Stimulated activated CD4-positive, alpha-beta T cell treated with anti-CD3 and anti-CD28 coated beads, Interleukin-1b, Interleukin-23, amount 100 ng/mL, for 4 hours (primary cell): ENCODE measurements at places on chromosomes 4 and X.

GRCh38 chrX:78024349-78025059 is 55.1 kb upstream of the PGAM4 start:
- DNase-seq = peak; percentile 34

- no peak for DNase-seq
Observed at GRCh38 chr4:185309770-185310169, 86.0 kb downstream of the LRP2BP start.

- no peak for DNase-seq
Observed at GRCh38 chr4:24690436-24690835, 104.9 kb upstream of the SOD3 start.

- no peak for DNase-seq
Observed at GRCh38 chr4:10130178-10130888, 13.7 kb upstream of the WDR1 start.

DNA sequence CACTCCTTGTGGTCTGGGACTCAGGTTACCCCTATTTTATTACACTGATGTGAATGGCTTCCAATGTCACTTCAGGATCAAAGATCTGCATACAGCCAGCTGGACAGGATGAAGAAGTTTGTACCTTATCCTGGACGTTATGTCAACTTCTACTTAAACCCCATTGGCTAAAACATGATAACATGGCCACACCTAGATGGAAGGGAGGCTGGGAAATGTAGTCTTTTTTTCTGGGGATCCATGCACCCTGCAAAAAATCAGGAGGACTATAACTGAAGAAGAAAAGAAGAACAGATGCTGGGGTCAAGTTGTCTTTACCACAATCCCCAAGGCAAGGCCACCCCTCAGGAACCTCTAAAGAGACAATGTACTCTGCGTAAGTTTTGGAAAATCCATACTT is 459.2 kb downstream of the BCOR start:
- no peak for DNase-seq

GRCh38 chrX:38799995-38800580 is 1.2 kb upstream of the MID1IP1 start:
- no peak for DNase-seq

- DNase-seq = no peak
Observed at GRCh38 chrX:1911401-1912128, 296.7 kb downstream of the ASMT start.

- DNase-seq = no peak
Observed at GRCh38 chrX:121886557-121886956, 839.1 kb downstream of the GLUD2 start.

GRCh38 chrX:68428431-68428830 is 4.9 kb downstream of the OPHN1 start:
- no peak for DNase-seq

DNA sequence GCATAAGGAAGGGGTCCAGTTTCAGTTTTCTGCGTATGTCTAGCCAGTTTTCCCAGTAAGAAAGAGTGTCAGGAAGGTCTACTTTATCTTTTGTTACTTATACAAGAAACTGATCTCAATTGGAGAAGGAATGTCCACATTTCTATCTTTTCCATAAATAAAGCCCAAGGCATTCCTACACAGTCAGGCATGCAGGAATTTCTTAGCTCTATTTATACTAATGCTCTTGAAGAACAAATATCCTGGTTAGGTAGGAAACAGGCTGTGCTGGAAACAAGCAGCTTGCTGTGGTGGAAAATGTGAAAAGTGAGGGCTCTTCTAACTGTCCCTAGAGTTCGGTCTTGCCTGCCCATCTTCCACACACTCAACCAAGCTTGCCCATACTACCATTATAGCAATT is 37.9 kb upstream of the PITX2 start:
- no peak for DNase-seq

- DNase-seq = no peak
Observed at GRCh38 chr4:30719454-30720020, 632 bp upstream of the PCDH7 start.

DNA sequence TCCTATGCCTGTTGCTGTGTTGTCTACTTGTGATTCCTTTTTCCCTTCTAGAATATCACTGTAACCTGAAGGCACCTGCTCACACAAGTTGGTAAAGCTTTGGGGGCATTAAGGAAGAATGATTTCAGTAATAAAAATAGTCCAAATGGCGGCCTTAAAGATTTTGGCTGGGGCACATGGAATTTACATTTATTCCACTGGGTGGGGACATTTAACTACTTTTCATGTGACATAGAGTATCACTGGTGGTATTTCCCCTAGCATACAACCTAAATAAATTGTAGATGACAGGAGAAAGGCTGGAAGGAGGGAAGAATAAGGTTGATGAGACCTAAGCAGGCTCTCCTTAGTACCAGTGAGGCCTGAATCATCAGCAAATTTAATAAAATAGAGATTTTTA is 121.8 kb upstream of the EDA2R start:
- DNase-seq = no peak

GRCh38 chr4:48016141-48017107 is at the start of the genes CNGA1 and NIPAL1:
Gene CNGA1 (minus strand): TSS chr4:48016681. CDS start chr4:47952689, 63,992 bp downstream.
Gene NIPAL1 (plus strand): TSS chr4:48016772. CDS start chr4:48016840, 68 bp downstream.
- peak; percentile 74 for DNase-seq

GRCh38 chrX:41667631-41668030 is 21.1 kb upstream of the GPR34 start:
- no peak for DNase-seq

DNA sequence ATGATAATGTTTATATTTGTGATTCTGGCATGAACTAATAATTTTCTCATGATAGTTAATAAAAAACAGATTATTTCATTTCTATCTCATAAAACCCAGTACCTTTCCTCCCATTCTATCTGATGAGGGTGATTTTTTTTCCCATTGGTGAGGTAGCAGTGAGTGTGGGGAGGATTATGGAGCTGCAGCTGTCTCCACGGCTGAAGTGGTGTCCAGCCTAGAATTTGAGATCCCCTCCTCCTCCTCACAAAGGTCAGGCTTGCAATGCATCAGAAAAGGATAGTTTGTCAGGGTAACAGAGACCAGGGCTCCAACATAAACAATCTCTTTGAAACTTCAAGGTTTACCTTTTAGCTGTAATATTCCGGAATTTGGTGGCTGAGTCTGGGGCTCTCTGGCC is 60.9 kb downstream of the C4orf51 start:
- no peak for DNase-seq

- no peak for DNase-seq
Observed at GRCh38 chr4:110119337-110119736, 79.1 kb downstream of the ELOVL6 start.

- no peak for DNase-seq
Observed at GRCh38 chr4:26424153-26424552, 66.1 kb downstream of the CCKAR start.

DNA sequence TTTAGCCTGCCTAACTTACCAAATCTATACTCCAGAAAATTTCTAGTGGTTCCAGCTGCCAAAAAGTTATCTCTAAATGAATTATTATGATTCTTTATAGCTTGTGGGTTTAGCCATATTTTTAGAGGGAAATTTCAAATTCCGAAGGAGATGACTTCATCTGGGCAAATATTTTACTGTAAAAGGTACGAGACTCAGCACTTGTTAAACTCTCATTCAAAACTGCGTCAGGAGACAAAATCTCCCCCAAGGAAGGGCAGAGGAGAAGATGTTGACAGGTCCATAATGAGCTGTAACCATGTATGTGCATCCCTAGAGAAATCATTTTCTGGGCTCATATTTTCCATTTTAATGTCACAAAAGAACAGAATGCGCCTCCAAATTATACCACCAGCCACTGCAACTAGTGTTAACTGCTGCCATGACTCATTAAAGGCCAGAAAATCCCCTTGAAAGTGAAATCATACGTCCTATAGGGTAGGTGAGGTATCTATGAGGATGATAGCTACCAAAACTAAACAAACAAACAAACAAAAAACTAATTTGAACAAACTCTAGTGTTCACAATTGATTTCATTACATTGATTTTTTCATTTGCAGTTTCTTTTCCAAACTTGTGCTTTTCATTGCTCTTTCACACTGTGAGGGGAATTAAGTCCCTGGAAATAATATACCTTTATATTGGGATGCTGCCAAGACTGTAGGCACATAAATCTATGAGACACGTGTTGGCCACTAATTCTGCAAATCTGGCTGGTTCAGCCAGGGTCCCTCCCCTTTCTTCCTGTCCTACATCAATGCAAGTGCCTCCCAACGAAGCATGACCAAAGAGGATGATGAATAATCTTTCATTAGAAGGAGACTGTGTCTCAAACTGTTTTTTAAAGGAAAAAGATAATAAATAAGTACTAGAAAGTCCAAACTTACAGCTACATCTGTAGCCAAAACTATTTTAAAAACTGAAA is 85.8 kb downstream of the ARHGAP6 start:
- no peak for DNase-seq

- no peak for DNase-seq
Observed at GRCh38 chrX:118795528-118796280, 27.9 kb upstream of the ZCCHC12 start.

- DNase-seq = no peak
Observed at GRCh38 chrX:107894038-107894437, 68.4 kb downstream of the MID2 start.

- no peak for DNase-seq
Observed at GRCh38 chr4:76723924-76724323, 174.0 kb downstream of the SOWAHB start.

GRCh38 chr4:118326585-118326984 is 26.2 kb downstream of the PRSS12 start:
- DNase-seq = no peak

GRCh38 chr4:17545374-17546140 is 30.6 kb downstream of the CLRN2 start:
- no peak for DNase-seq

DNA sequence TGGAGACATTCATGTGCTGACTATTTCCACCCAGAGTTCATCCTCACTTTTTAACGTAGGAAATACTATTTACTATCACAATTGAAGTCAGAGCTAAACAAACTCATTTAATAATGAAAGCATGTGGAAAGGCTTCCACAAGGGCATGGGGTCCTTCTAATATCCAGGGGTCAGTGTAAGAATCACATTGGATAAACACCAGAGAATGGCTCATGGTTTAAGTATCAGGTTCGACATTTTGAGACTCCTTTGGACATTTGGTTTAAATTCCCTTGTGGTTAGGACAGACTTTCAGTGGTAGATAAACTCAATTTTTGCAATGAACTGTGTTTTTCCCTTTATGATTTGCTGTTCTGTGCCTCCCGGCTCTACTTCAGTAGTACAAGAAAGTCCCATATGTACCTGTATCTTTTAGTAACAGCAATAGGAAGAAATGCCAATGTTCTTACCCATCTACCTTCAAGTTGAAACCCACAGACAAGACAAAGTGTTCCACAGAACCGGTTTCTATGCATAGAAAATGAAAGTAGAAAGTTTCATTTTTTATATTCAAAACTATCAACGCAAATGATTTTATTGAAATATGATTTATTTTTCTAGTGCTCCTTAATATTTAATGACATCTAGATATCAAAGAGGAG is 589.0 kb upstream of the FAM241A start:
- DNase-seq = no peak

DNA sequence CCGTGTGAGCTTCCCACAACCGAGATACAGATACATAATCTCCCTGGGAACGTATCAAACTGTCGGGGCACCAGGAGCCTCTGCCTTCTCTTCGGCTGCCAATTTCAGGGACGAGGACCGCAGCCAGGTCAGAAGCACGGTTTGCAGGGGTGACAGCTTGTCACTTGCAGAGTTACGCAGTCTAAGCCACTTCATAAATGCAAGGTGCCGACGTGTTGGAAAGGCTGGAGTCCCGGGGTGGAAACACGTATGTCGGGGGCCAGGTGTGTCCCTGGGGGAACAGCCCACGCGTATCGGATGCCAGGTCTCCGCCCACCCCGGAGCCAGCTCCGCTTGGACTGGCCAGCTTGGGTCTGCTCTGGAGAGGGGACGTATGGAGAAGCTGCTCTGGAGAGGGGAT is 76.3 kb upstream of the SHOX start:
- DNase-seq = no peak

DNA sequence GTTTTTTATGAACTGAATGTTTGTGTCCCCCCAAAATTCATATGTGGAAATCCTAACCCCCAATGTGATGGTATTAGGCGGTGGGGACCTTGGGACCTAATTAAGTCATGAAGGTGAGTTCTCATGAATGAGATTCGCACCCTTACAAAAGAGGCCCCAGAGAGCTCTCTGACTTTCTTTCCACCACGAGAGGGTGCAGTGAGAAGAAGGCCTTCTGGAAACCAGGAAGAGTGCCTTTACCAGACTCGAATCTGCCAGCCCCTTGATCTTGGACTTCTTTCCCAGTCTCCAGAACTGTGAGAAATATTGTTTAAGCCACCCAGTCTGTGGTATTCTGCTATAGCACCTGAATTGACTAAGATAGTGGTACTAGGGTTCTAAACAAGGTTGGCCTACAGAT is 40.8 kb downstream of the STK26 start:
- DNase-seq = no peak
